NCI-H460 (cell line): ENCODE measurements at places on chromosomes 16 and 17. TPM values are rescaled to one million over a fixed set of nuclear protein-coding genes. Genes with fewer than 3 reads are reported as not detected.

Gene CACNG1
- total RNA-seq = not detected in 2 replicates

Gene PGAP6
- total RNA-seq = 29.6 and 34.7 TPM in 2 replicates

Gene NOTUM
- 0.15 TPM in 1 of 2 replicates, not detected in the other for total RNA-seq

Gene KIAA0513
- total RNA-seq = 1.9 and 2.0 TPM in 2 replicates

Gene MARVELD3
- total RNA-seq = not detected in 2 replicates
